Hematopoietic multipotent progenitor cell treated with erythropoietin and hydrocortisone succinate and interleukin-3 and kit ligand, for 4 days (in vitro differentiated cells): ENCODE measurements at places on chromosomes 7 and 10.
A peak's percentile ranks its signal among the peaks of the same experiment; 100 is the strongest.

GRCh38 chr7:33262476-33262875, 133.1 kb downstream of the BBS9 start:
- DNase-seq, result no peak

GRCh38 chr10:132550366-132551092, 12.9 kb downstream of the INPP5A start:
- no peak for DNase-seq

- DNase-seq, result no peak
These were observed 36.6 kb upstream of the KCNIP2 start for GRCh38 chr10:101880232-101880573.

- no peak for DNase-seq
These were observed 569.1 kb downstream of the LRMDA start for GRCh38 chr10:76000550-76000949.

GRCh38 chr10:47376522-47377220, 7.4 kb downstream of the ZNF488 start:
- DNase-seq, result no peak

GRCh38 chr10:13218878-13219277, 15.3 kb downstream of the UCMA start:
- DNase-seq, result no peak

GRCh38 chr7:142646386-142647140, 102.7 kb upstream of the PRSS1 start:
- DNase-seq, result peak; percentile 76

GRCh38 chr10:77463967-77464745, 173.5 kb downstream of the KCNMA1 start:
- DNase-seq, result no peak

- DNase-seq, result peak; percentile 35
These were observed 17.9 kb downstream of the NHLRC2 start for GRCh38 chr10:113872139-113873030.

- peak; percentile 21 for DNase-seq
These were observed 85.5 kb downstream of the PRTFDC1 start for GRCh38 chr10:24866604-24867583.

- no peak for DNase-seq
These were observed 25.3 kb upstream of the GJD4 start for GRCh38 chr10:35579726-35580422.

- DNase-seq, result peak; percentile 63
These were observed 33.1 kb upstream of the CROT start for GRCh38 chr7:87312215-87312865.

GRCh38 chr7:156435486-156436231, 204.9 kb upstream of the RNF32 start:
- DNase-seq, result no peak

DNA sequence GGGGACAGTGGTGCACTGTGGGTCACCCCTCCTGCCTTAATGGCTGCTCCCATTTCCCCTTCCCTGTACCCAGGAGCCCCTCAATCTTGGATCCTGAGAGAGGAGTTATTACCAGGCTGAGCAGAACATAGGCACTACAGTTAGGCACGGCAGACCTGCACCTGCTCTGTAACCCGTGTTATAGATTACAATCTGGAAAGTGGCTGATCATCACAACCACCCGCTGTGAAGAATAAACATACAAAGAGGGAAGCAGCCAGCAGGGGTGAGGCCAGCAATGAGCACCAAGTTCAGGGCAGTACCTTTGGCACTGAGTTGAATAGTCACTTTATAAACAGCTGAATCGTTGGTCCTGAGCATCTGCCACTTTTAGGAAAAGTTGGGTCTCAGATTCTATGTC, 1.7 kb downstream of the CDHR1 start:
- no peak for DNase-seq
